ENCODE measurements at places on chromosomes 6 and 20. TPM values are rescaled to one million over a fixed set of nuclear protein-coding genes. Genes with fewer than 3 reads are reported as not detected.

GRCh38 chr6:33850869-33851541, 47.2 kb upstream of the MLN start:
- DNase-seq = no peak

DNA sequence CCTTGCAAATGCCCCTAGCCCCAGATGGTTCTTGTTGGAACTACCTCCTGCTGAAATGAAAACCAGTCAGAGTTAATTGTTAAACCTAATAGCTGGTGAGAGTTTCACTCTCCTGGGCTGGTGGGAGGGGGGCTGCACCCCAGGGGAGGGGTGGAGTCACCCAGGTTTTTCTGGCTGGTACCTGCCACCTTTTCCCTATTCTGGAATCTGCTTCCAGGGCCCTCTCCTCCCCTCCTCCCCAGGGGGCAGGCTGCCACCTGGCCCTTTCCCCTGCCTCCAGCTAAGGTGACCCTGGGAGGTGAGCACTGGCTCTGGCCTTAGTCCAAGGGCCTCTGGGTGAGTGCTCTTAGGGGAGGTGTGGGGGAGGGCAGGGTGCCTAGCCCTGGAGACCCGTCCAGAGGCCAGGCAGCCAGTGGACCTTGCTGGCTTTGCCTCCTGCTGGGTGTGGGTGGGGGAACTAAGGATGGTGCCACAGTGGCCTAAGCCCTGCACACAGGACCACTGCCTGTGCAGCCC, 48.8 kb upstream of the EPB41L1 start:
- DNase-seq = no peak

GFOD1 gene
- 0.24 TPM for polyA plus RNA-seq

ZC3H12D gene
- polyA plus RNA-seq = 2.3 TPM

GRCh38 chr6:158284007-158284875, 28.0 kb upstream of the TULP4 start:
- DNase-seq = no peak

All from naive thymus-derived CD4-positive, alpha-beta T cell (primary cell).